ENCODE measurements at places on chromosomes 3 and 15.

DNA sequence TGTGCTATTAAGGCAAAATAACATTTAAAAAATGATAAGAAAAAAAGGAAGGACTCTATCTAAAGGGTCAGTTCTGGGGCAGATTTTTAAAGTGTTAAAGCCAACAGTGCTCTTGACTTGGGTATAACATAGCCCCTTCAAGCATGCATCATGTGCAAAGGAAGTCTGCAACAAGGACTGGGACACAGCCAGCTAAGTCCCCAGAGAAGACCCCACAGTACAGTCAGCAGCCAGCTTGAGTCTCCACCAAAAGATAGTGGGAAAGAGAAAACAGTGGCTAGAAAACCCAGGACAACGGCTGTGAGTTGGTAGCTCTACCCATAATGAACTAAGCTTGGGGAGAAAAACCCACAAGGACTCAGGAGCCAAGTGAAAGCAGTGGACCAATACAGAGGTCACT, 86.4 kb upstream of the DCLK3 start:
- DNase-seq, result no peak

- DNase-seq, result no peak
Measured at GRCh38 chr3:66138336-66139313, 82.2 kb upstream of the SLC25A26 start.

DNA sequence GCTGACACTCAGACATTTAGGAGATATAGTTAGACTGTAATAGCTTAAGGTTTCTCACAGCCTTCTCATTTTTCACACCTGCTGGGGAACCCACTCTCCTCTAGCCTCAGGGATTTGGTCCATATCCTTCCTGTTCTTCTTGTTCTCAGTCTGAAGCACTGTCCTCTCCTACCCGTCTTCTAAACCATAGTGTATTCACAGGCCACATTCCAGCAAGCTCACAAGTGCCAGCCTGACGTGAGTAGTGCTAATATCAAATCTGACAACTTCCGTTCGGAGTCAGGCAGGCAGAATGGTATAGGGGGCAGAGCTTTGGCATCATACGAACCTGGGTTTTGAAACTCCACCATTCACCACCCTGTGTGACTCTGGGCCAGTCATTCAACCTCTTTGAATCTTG, 6.9 kb upstream of the CA12 start:
- DNase-seq, result no peak

- no peak for DNase-seq
Measured at GRCh38 chr15:58977887-58978286, 9.6 kb upstream of the RNF111 start.

DNA sequence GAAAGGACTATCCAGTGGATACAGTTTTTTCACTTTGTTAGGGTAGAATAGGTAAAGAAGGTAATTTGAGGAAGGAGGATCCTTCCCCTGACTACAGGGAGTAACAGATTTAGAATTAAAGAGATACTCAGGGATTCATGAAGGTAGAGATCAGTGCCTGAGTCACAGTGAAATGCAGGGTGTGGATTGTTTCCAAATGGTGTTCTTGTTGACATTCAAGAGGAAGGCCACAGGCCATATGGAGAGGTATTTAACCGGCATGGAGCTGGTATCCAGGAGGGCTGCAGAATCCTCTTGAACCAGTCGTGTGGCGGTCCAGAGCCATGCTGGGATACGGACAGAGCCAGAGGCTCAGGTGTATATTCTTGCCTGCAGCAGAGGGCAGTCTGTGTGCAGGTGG, 28.2 kb downstream of the GYG1 start:
- DNase-seq, result no peak

- no peak for DNase-seq
Measured at GRCh38 chr3:126798521-126798920, 94.5 kb downstream of the CHCHD6 start.

DNA sequence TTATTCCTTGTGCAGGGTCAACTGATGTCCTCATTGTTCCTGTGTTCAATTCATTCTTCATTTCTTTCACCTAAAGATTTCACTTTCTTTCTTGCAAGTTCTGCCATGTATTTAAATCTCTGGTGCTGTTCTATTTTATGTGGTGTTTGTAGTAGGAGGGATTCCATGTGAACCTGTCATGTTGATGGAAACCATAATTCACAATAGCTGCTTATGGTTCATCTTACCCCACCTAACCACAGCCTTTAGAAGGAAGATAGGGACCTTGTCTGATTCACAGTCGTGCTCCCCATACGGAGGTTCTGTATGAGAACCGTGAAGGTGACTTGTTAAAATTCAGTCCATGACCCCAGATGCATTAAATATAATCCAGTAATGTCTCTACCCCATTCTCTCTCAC, 21.9 kb downstream of the SLCO2A1 start:
- DNase-seq, result no peak

- no peak for DNase-seq
Measured at GRCh38 chr3:54853573-54854404, 74.1 kb downstream of the LRTM1 start.

GRCh38 chr3:31561891-31562290, 29.2 kb downstream of the STT3B start:
- no peak for DNase-seq

GRCh38 chr3:14147066-14147435, 22.2 kb downstream of the TMEM43 start:
- DNase-seq, result no peak

GRCh38 chr3:108219336-108219735, 2.9 kb downstream of the IFT57 start:
- DNase-seq, result no peak

- peak; percentile 32 for DNase-seq
Measured at GRCh38 chr3:37974121-37975083, 16.2 kb upstream of the VILL start.

DNA sequence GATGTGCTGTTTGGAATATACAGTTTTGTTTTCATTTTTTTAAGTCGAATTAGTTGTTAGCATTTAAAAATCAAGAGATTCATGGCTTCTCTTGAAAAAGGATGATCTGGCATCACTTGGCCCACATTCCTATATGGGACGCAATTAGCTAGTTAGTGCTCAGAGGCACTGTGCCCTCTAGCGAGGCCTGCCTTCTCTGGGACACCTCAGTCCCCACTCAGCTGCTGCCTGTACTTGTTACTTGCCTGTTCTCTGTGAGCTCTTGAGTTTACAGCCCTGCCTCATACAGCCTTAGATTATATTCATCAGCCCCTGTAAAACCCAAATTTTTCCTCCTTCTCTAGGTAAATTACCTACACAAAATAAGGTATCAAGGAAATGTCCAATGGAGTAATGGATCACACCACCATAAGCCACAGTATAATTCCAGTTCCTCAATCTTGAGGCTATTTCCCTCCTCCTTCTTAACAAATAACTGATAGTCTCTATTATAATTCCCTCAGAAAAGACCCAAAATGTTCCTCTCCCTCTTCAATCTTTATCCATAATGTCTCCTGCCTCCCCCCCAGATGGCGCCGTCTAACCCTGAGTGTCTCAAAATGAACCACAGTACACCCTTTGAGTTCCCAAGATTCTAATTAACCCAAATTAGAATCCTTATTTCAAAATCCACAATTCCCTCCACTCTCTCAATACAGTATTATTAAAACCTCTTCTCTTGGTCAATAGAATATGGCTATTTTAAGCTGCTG, 2.7 kb downstream of the ZMAT3 start:
- no peak for DNase-seq

- no peak for DNase-seq
Measured at GRCh38 chr15:58109419-58109818, 28.8 kb upstream of the AQP9 start.

DNA sequence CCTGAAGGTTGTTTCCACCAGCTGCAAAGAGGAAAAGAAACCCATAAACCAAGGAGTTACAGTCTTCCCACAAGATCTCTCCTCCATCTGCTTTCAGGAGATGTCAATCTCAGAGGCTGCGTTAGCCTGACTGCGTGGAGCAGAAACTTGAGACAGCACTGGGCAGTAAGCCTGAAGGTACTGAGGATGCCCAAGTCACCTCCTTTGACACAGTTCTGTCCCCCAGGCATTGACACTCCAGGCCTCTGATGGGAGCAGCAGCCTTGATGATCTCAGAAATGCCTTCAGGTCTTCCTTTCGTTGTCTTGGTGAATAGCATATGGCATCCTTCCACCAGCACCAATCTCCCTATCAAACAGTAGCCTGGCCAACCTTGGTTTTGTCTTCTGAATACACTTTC, 89.3 kb downstream of the OXNAD1 start:
- no peak for DNase-seq

- DNase-seq, result no peak
Measured at GRCh38 chr3:46856576-46857471, 6.4 kb downstream of the MYL3 start.

- DNase-seq, result no peak
Measured at GRCh38 chr3:162628531-162628930, 1131.9 kb downstream of the OTOL1 start.
